ENCODE measurements at places on chromosomes 7 and 10. TPM values are rescaled to one million over a fixed set of nuclear protein-coding genes. Genes with fewer than 3 reads are reported as not detected.

- no peak for DNase-seq
These were observed 123.3 kb downstream of the WDFY4 start for GRCh38 chr10:48807791-48808470.

Gene ACTL6B
- 0.98 TPM for total RNA-seq

- no peak for DNase-seq
These were observed 604.0 kb downstream of the INHBA start for GRCh38 chr7:41098846-41099245.

DNA sequence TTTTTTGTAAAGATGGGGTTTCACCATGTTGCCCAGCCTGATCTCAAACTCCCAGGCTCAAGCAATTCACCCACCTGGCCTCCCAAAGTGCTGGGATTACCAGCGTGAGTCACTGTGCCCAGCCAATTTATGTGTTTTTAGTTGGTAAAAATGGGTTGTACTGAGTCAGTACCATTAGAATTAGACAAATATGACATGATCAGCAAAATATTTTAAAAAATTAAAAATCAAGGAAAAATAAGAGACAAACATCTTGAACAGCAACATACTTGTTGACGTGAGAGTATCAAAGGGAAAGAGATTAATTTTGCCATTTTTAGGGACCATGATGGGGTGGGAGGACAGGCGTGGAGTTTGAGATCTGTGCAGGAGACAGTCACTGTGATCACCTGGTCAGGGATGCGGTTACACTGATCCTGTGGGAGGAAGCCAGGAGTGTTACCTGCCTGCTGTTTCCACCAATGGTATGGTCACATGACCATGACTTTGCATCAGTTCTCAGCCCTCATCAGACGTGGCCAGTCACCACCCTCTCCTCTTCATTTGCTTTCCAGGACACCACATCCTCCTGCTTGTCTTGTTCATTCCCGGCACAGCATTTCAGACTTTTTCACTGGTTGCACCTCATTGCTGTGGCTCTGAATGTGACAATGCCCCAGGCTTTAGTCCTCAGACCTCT is 29.2 kb upstream of the ENO4 start:
- DNase-seq, result no peak

- DNase-seq, result peak; percentile 58
These were observed 32.8 kb downstream of the GOLGA7B start for GRCh38 chr10:97882142-97883091.

GRCh38 chr10:98344589-98345038 is 70.4 kb downstream of the PYROXD2 start:
- peak; percentile 41 for DNase-seq

Gene EPHA1
- total RNA-seq, result 6.3 TPM

DNA sequence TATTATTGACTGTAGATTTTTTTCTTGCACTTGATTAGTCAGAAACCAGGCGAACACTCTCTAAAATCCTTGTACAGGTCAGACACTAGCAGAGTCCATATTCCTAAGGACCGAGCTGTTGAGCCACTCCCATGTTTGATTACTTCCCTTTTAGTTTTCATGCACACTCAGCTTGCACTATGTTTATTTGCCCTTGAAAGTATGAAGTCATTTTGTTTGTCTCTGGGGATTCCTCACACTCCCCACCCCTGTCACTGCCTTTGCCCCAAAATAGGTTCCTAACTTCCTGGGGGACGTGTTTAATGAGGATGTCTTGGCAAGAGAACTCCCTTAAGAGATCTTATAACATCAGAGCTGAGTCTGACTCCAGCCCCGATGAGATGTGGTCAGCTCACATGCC is 182.1 kb downstream of the EVX1 start:
- DNase-seq, result no peak

DNA sequence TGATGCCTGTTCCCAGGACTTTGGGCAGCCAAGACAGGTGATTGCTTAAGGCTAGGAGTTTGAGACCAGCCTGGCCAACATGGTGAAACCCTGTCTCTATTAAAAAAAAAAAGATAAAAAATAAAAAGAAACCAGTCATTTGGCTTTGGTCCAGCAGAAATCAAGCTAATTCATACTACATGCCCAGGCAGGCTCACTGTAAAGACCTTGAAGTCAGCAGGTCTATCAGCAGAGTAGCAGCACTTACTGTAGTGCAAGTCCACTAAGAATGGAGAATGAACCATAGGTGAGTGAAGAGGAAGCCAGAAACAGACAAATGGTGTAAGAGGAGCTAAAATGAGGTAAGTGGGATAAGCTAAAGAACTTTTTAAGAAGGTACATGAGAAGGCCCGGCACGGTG is 24.7 kb downstream of the PSPH start:
- DNase-seq, result no peak

- peak; percentile 60 for DNase-seq
These were observed 9.1 kb upstream of the ASIC3 start for GRCh38 chr7:151038951-151039849.

Gene CHAT
- not detected for total RNA-seq

DNA sequence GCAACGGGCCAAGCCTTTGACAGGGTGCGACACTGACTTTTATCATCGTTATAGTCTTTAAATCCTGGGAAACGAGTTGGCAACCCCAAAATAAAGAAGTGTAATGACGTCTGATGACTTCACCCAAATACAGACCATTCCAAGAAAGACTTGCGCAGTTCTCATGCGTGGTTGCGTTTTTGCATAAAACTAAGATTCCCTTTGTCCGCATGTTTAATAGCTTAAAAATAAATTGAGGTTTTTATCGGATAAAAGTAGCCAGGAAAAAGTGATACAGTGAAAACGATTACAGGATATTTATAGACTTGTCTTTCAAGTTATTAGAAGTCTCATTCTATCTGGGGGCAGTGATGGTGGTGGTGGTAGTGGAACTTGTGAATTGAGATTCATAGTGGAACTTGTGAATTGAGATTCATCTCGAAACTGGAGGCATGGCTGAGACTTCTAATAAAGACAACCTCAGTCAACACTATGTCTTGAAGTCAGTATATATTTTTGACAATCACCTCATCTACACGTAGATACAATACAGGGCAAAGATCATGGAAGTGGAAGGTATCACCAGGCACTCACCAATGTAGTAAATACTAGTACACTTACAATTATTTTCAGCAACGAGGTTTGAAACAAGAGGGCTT is 1.2 kb upstream of the NAMPT start:
- DNase-seq, result no peak

DNA sequence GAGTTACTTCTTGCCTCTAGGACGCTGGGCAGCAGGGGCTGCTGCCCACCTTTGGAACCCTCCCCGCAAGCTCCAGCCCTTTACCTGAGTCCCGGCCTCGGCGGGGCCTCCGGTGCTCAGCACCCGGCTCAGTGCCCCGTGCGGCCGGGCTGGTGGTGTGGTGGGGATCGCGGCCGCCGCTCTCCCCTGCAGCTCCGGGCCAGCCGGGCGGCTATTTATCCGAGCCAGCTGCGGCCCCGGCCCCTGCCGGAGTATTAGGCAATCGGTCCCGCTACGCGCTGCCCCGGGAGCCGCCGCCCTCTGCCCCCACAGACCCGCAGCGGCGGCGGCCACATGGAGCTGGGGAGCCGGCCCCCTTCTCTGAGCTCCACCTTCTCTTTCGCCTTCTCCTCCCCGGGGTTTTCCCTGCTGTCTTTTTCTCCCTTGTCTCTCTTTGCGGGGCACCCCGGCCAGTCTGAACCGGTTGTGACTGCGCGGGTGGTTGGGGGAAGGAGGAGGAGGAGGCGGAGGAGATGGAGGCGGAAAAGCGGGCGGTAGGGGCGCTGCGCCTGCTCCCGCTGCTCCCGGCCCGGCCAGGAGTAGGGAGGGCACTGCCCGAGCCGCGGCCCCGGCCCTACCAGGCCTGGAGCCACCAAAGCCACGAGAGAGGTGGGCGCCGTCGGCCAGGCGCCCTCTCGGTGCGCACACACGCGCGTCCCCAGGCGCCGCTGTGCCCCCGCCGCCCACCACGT is at the start of gene SLC16A9:
TSS of gene SLC16A9 (minus strand) at position 456 of the 731 bp plus-strand sequence. CDS start 25,559 bp downstream, outside the sequence.
- DNase-seq, result peak; percentile 68

DNA sequence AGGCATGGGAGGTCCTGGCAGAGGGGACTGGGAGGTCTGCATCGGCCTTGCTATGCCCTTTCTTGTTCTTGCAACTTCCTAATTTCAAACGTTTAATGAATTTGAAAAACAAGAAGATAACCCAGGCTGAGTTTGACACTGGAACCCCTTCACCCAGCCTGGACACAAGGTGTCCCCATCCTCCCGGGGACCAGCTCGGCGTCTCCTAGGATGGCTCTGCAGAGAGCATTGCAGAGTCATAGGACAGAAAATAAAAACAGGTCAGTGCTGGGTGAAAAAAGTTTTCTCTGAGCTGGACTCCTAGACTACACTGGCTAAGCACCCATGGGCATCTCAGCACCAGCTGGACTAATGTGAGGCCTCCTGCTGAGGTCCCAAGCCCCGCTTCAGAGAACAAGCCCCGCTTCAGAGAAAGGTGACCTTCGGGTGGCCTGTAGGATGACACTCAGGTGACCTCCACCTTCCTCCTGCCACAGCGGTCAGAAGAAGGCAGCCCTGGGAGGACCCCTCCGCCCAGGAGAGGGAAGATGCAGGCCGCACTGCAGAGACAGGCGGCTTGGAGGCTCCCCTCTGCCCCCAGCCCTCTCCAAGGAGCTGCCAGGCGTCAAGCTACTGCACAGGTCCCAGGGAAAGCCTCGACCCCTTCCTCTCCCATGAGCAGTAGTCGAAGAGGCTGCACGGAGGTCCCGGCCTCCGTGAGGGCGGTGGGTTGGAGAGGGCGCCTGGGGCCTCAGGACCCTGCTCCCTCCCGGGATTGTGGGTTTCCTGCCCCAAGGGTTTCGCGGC is 9.3 kb upstream of the UNCX start:
- DNase-seq, result no peak

Gene CC2D2B
- not detected for total RNA-seq

DNA sequence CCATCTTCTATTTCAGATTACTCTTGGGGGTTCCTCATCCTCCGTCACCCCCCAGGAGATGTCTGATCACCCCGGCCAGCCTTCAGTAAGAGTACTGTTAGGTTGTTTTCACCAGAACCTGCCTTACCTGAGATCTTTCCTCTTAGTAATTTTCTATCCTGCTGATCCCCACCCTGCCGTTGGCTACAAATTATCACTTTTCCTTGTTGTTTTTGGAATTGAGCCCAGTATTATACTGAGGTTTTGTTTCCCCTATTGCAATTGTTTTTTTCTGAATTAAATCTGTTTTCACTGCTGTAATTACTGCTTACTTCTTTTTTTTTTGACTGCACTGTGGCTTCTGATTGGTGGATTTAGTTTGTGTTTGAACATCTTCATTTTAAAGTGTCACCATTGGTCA is 14.7 kb downstream of the SPAM1 start:
- no peak for DNase-seq

DNA sequence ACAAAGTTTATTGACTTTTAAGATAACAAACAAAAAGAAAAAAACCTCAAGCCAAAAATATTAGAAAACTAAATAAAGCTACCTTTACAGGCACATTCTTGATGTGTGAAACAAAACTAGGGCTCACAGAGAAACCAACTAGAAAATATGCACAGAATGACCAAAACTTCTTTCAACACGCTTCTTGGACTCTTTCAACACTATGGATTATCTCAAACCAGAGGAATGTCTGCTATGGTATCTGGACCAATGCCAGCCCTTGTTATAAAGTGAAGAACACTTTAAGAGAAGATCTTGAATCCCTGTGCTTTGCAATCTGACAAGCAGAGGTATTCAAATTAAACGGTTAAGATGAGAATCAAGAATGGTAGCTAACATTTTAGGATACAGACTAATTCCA is 76.6 kb downstream of the DNAJC1 start:
- DNase-seq, result no peak

- no peak for DNase-seq
These were observed 48.6 kb upstream of the KIF5B start for GRCh38 chr10:32104622-32105509.

- no peak for DNase-seq
These were observed 600.9 kb upstream of the NRP1 start for GRCh38 chr10:33935350-33935749.

DNA sequence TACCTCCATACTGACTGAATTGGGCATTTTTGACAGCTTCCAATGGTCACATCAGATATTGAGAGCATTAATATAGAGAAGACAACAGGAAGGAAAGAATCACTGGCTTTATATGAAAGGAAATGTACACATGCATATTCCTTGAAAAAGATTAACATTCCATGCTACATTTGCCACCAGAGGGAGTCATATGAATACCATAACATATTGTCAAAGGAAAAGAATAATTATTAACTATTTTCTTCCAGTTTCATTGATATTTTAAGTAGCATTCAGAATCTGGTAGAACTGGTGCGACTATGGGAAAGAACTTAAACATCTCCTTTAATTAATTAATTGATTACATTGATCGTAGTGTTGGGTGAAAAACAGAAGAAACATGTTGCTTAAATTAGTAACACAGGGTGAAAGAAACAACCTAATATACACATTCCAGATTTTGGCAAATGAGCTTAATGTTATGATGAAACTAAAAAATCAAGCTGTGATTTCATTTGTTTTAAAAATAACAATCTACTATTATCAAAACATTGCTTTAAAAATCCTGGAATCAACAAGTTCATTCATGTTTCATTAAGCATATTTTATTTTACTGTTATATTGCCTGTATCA is 71.5 kb downstream of the GPR85 start:
- no peak for DNase-seq

DNA sequence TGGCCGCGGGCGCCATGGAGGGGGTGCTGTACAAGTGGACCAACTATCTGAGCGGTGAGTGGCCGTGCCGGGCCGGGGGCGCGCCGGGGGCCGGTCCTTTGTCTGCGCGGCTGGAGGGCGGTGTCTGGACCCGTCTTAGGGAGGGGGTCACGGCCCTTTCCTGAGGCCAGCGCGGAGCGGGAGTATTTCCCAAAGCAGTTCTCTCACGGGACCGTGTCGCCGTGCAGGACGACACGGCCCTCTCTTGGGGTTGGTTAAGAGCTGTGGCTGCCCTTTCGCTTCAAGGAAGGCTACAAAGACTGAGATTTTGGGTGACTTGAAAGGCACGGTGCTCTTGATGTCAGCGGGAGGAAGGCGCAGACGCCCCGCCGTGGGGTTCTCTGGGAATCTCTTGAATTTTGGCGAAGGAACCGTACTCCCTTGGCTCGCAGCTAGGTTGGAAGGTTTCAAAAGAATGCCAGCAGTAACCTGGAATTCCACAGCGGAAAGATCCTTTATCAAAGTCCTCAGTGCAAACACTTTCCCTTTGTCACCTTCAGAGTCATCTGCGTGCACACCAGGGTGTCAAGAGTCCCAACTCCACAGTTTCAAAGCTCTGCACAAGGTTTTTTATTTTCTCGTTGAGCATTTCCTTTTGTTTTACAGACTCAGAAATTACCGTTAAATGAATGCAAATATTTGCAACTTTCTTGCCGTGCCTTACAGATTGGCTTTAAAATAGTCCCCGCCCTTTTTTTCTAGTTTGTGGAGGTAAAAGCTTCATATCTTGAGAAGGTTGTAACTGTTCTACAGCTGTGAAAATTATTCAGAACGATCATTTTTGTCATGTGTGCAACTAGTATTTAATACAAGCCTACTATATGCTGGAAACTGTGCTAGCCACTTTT is 780 bp downstream of the PLEKHA8 start:
- DNase-seq, result peak; percentile 84

DNA sequence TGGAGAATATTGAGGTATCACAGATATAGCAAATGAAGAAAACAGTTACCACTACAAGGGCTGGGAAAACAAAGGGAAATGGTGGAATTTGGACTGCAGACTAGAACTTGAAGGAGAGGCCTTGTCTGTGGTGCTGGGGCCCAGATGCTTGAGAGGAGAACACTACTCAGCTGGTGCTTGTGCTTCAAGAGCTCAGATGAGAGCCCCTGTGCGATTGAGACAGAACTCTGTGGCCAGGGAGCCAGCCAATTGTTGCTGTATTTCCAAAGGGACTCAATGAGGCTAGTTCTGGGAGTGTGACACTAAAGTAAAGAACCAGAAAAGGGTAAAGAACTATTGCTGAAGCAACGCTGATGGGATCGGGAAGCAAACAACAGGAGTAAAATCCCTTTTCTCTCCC is 406.5 kb upstream of the SEMA3D start:
- peak; percentile 8 for DNase-seq

Gene ELN
- total RNA-seq, result 67.8 TPM

Gene NFKB2
- total RNA-seq, result 44.3 TPM

Data from pancreas (tissue), 10 donors.